ENCODE measurements at places on chromosomes 1 and 21. TPM values are rescaled to one million over a fixed set of nuclear protein-coding genes. Genes with fewer than 3 reads are reported as not detected.

Gene ADAMTS4
- 0.10 TPM for polyA plus RNA-seq

Gene B4GALT2
- 4.6 TPM for polyA plus RNA-seq

- H3K27ac ChIP-seq = no peak overlapping the region
- no peak for DNase-seq
- no peaks in the 10 kb centered on the region for H3K4me1 ChIP-seq
- H3K4me3 ChIP-seq = no peak overlapping the region
Observed at GRCh38 chr1:55309053-55309452, 93.9 kb upstream of the USP24 start.

DNA sequence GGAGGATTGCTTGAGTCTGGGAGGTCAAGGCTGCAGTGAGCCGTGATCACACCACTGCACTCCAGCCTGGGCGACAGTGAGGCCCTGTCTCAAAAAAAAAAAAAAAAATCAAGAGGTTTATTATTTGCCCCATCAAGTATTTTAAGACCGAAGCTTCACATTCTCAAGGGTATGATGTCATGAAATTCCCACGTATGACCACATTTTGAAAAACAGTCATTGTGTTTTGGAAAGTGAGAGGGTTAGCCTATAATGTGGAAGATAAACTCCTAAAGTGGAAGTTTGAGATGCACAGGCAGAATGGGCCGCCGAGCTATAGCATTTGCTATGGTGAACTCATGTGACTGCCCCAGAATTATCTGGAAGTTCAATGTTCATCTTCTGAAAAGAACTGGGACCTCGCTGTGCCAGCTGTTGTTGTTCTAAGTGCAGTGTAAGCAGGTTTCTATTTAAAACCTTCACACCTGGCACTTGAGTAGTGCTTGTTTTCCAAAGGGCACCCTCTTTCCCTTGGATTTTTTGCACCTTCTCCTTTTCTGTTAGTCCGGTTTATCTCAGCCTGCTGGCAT, 96.9 kb upstream of the SLC25A33 start:
- H3K36me3 ChIP-seq = no peaks in the 10 kb centered on the region
- H3K4me3 ChIP-seq = no peak overlapping the region
- no peak overlapping the region for H3K27ac ChIP-seq
- DNase-seq = no peak
- no peaks in the 10 kb centered on the region for H3K4me1 ChIP-seq
- H3K27me3 ChIP-seq = no peaks in the 10 kb centered on the region

- DNase-seq = peak; percentile 78
- H3K4me3 ChIP-seq = no peak overlapping the region
- no peaks in the 10 kb centered on the region for H3K36me3 ChIP-seq
- peak overlapping the region; percentile 76 for H3K27ac ChIP-seq
- no peaks in the 10 kb centered on the region for H3K27me3 ChIP-seq
Observed at GRCh38 chr21:25967181-25967900, 203.2 kb downstream of the APP start.

Gene ZNF669
- 23.5 TPM for polyA plus RNA-seq

Gene FCAMR
- polyA plus RNA-seq = not detected

Gene LCE3D
- not detected for polyA plus RNA-seq

- H3K4me1 ChIP-seq = no peaks in the 10 kb centered on the region
- H3K4me3 ChIP-seq = no peak overlapping the region
- no peaks in the 10 kb centered on the region for H3K36me3 ChIP-seq
- no peak for DNase-seq
- H3K27me3 ChIP-seq = no peaks in the 10 kb centered on the region
- no peak overlapping the region for H3K27ac ChIP-seq
Observed at GRCh38 chr1:196209265-196209664, 399.0 kb downstream of the KCNT2 start.

DNA sequence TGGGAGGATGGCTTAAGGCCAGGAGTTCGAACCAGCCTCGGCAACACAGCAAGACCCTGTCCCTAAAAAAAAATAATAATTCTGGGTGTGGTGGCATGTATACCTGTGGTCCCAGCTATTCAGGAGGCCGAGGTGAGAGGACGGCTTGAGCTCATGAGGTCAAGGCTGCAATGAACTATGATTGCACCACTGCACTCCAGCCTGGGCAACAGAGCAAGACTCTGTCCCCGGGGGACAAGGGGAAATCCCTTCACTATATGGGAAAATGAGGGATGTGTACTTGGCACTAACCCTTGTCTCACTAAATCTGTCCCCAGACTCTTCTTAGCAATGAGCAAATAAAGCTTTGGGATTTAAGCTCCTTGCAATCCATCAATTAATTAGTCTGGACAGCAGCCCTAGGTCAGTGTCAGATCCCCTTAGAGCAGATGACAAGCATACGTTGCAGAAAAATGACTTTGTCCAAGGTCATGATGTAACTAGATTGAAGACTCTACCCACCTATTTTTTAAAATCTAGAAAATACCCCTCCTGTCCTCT, 9.4 kb downstream of the KDM5B start:
- H3K27ac ChIP-seq = no peak overlapping the region
- DNase-seq = no peak
- no peaks in the 10 kb centered on the region for H3K27me3 ChIP-seq
- H3K36me3 ChIP-seq = no peaks in the 10 kb centered on the region

- H3K27ac ChIP-seq = no peak overlapping the region
- H3K4me1 ChIP-seq = peaks cover 28% of the 10 kb centered on the region
- DNase-seq = no peak
- no peaks in the 10 kb centered on the region for H3K27me3 ChIP-seq
- peak overlapping the region; percentile 83 for H3K4me3 ChIP-seq
Observed at GRCh38 chr1:227733751-227734545, 1.2 kb downstream of the JMJD4 start.

DNA sequence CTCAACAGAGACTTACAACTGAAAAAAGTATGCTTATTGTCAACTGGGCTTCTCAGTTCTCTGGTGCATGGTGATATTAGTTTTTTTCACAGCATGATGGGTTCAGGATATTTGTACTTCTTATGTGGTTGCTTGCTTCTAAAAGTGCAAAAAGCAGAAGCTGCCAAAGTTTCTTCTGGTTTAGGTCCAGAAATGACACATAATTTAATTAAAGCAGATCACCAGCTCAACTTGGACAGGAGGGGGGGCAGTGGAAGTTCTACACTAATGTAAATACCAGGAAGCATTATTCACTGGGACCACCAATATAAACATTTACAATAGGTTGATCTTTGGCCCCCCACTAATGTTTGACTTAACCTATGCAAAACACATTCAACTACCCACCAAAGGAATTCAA, 354.8 kb upstream of the BRINP3 start:
- no peaks in the 10 kb centered on the region for H3K36me3 ChIP-seq
- H3K27me3 ChIP-seq = no peaks in the 10 kb centered on the region
- DNase-seq = no peak
- no peak overlapping the region for H3K4me3 ChIP-seq

- H3K4me3 ChIP-seq = no peak overlapping the region
- H3K36me3 ChIP-seq = no peaks in the 10 kb centered on the region
- peaks cover 27% of the 10 kb centered on the region for H3K27me3 ChIP-seq
Observed at GRCh38 chr21:37530901-37531351, 164.4 kb downstream of the DYRK1A start.

Gene ADAMTSL4
- polyA plus RNA-seq = 0.70 TPM

GRCh38 chr1:151158326-151158725, 1.9 kb downstream of the TNFAIP8L2 start:
- no peaks in the 10 kb centered on the region for H3K27me3 ChIP-seq
- no peak for DNase-seq
- H3K4me1 ChIP-seq = peaks cover 30% of the 10 kb centered on the region
- peak overlapping the region; percentile 8 for H3K4me3 ChIP-seq
- peaks cover 26% of the 10 kb centered on the region for H3K36me3 ChIP-seq
- H3K27ac ChIP-seq = peak overlapping the region; percentile 7

Gene NCAM2
- polyA plus RNA-seq = 0.10 TPM

Gene SPRR2G
- polyA plus RNA-seq = not detected

DNA sequence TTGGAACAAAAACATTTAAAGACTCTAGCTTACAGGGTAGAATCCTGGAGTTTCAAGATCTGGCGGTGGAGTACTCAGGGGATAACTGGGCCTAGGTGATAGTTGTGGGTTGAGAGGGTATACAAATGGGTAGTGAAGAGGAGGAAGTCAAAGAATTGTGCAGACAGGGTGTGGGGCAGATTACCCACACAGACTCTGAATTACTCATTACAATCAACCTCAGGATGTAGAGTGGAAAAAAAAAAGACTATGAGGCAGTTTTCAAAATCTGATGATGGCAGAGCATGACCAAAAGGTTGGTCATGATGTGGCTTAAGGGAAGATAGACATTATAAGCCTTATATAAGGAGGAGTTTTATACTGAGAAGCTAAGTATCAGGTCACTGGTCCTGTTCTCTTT, 44.1 kb upstream of the GLIS1 start:
- no peaks in the 10 kb centered on the region for H3K4me1 ChIP-seq
- peaks cover 40% of the 10 kb centered on the region for H3K36me3 ChIP-seq
- H3K4me3 ChIP-seq = no peak overlapping the region
- H3K27ac ChIP-seq = no peak overlapping the region
- H3K27me3 ChIP-seq = no peaks in the 10 kb centered on the region

DNA sequence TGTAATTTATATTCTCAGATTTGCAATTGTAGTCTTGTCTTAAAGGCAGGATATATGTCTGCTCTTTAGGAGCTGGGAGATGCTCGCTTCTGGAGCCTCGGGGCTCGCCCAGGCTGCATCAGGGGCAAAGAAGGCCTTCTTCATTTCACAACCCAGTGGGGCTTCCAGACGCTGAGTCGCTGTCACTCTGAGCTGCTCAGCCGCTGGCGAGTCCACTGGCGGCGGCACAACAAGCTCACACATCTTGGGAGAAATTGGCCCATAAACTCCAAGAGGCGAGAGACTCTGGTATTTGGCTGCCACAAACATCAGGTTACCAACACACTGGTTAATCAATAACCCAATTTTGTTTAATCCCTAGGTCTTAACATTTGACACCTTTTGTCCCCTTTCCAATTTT, 216.6 kb downstream of the ATG4C start:
- no peak overlapping the region for H3K27ac ChIP-seq
- H3K27me3 ChIP-seq = peaks cover 1% of the 10 kb centered on the region
- no peaks in the 10 kb centered on the region for H3K4me1 ChIP-seq
- H3K36me3 ChIP-seq = no peaks in the 10 kb centered on the region
- no peak overlapping the region for H3K4me3 ChIP-seq
- DNase-seq = no peak

Gene ETV3
- 16.7 TPM for polyA plus RNA-seq

Gene TSPAN1
- polyA plus RNA-seq = not detected

DNA sequence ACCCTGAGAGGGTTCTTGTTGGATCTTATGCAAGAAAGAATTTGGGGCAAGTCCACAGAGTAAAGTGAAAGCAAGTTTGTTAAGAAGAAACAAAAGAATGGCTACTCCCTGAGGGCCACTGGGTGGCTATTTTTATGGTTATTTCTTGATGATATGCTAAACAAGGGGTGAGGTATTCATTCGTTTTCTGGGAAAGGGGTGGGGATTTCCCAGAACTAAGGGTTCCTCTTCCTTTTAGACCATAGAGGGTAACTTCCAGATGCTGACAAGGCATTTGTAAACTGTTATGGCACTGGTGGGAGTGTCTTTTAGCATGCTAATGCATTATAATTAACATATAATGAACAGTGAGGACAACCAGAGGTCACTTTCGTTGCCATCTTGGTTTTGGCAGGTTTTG, 18.2 kb upstream of the IFI6 start:
- H3K4me3 ChIP-seq = no peak overlapping the region
- H3K36me3 ChIP-seq = no peaks in the 10 kb centered on the region

GRCh38 chr1:48931506-48932192, 155.0 kb upstream of the BEND5 start:
- H3K27me3 ChIP-seq = peaks cover 2% of the 10 kb centered on the region
- no peaks in the 10 kb centered on the region for H3K4me1 ChIP-seq
- DNase-seq = no peak
- no peaks in the 10 kb centered on the region for H3K36me3 ChIP-seq
- no peak overlapping the region for H3K4me3 ChIP-seq
- no peak overlapping the region for H3K27ac ChIP-seq

Gene SH2D2A
- 0.73 TPM for polyA plus RNA-seq

DNA sequence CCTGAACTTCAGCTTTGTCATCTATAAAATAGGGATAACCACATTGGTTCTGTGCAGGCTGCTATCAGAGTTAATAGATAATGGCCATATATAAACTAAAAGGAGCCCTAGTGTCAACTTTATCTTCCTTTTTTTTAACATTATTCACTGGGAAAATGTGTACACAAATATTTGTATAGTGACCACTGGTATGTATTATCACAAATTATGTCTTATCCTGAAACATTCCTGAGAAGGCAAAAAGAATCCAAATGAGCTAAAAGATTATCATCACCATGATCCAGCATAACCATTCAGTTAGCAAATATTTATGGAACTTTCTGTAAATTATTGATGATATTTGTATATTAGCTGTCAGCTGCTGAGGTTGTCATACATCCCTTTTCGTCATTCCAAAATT, 16.6 kb downstream of the ANGPTL3 start:
- no peaks in the 10 kb centered on the region for H3K36me3 ChIP-seq
- H3K4me1 ChIP-seq = peaks cover 13% of the 10 kb centered on the region
- no peak overlapping the region for H3K4me3 ChIP-seq
- no peaks in the 10 kb centered on the region for H3K27me3 ChIP-seq
- DNase-seq = no peak

Gene C1orf87
- not detected for polyA plus RNA-seq

DNA sequence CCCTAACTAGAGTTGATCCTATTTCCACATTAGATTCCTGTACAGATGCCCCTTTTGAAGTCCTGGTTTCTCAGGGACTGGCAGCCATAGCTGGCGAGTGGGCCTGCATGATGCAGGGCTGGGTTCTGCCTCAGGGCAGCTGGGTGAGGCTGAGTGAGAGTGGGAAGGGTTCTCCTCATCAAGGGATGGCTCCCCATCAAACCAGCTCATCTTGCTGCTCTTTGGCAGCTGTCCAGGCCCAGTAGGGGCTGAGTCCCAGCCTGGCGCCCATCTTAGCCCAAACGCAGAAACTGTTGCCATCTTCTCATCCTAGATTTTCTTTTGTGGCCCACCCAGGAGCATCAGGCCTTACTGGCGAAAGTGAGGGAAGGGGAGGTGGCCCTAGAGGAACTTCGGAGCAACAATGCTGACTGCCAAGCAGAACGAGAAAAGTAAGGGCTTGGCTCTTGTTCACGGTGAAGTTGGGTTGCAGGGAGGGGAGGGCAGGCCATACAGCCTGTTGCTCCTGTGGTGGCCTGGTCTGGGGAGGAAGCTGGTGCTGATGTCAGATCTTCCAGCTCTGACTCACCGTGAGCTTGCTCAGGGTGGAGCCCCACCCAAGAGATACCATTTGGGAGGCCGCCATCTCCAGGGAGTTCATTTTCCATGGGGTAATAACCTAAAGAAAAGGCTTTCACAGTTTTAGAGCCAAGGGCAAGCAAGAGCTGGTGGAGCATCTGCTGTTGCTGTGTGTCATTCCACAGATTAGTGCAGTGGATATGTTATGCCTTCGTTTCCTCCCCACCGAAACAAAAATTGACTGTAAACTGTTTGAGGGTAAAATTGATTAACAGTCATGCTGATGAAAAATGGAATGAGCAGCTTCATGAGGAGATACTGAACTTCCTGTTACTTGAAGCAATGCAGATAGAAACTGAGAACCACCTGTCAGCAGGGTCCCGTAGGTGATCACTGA, 34.7 kb downstream of the TUFT1 start:
- DNase-seq = no peak
- H3K27me3 ChIP-seq = no peaks in the 10 kb centered on the region
- no peaks in the 10 kb centered on the region for H3K36me3 ChIP-seq
- no peaks in the 10 kb centered on the region for H3K4me1 ChIP-seq
- H3K4me3 ChIP-seq = no peak overlapping the region

- no peak overlapping the region for H3K4me3 ChIP-seq
- no peaks in the 10 kb centered on the region for H3K36me3 ChIP-seq
- H3K4me1 ChIP-seq = no peaks in the 10 kb centered on the region
- no peak for DNase-seq
Observed at GRCh38 chr1:228218513-228219244, 10.8 kb downstream of the OBSCN start.

Measured in B cell (primary cell).